ENCODE measurements at places on chromosomes 6 and 20.

DNA sequence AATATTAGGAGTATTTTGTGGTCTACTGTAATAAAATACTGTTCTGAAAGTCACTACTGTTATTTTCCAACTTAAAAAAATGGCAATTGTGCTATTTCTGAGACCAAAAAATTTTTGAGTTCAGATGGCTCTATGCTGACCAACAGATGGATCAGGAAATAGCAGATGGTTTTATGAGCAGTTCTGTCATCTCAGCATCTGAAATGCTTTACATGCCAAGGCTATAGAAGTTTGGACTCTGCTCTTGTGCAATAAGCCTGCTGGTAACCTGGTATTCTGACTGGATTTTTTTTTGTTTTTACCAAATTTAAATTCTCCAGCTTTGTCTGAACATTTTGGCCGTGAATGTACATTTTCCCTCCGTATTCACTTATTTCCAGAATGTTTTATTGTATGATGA lies 1127.5 kb downstream of the GRIK2 start:
- no peak for DNase-seq

- DNase-seq = no peak
These were observed 17.9 kb upstream of the NELFCD start for GRCh38 chr20:58963060-58963584.

DNA sequence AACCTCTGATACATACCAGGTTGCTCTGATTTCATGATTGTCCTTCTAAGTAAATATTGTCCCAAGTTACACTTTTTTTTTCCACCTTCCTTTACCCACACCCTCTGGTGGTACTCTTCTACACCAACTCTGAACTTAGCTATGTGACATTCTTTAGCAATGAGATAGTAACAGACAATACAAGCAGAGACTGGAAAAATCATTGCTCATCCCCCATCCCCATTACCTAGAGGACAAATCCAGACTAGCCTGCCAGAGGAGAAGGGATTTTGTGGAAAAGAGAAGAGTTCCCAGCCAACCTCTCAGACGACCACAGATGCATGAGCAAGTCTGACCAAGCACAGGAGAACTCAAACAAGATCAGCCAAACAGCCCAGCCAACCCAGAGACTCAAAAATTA lies 32.8 kb upstream of the TFAP2B start:
- no peak for DNase-seq

DNA sequence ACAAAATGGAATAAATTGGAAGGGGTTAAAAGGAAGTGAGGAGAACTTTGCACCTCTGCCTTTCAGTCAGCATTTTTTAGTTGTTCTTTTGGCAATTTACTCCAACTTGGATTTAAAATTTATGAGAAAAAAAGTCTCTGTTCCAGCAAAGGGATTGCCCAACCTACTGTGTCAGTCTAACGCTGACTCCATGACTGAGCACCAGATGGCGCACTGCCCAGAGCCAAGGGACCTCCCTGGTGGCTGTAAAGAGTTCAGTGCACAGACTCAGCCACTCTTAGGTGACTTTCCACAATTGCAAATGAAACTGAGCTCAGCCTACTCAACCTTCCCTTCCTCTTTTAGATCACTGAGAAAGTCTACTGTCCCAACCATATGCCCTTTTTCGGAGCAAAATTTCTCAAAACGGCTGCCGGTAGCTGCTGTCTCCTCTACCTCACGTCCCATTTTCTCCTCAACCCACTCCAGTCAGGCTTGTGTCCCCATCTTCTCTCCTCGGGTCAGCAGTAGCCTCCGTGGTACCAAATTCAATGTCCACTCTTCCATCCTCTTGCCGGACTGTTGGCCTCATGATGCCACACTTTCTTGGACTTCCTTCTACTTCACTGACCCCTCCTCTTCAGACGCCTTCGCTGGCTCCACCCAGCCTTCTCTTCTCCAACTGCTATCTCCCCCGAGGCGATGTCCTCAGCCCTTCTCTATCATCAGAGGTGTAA lies 38.7 kb downstream of the GSTA2 start:
- no peak for DNase-seq

DNA sequence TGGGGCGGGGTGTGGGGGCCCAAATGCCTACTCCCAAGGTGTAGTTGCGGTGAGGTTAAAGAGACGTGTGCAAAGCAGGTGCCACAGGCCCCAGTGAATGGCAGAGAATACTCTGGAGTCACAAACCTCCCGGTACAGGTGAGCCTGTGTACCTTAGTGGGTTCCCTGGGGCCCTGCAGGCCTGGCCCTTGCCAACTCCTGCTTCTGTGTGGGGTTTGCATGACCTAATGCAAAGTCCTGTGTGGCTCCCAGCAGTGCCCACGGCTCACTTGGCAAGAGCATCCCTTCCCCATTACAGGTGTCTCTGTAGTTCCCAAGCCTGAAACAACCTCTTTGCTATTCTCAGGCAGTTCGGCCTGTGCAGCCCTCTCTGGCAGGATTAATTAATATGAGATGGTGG lies 17.5 kb downstream of the SPDEF start:
- no peak for DNase-seq

DNA sequence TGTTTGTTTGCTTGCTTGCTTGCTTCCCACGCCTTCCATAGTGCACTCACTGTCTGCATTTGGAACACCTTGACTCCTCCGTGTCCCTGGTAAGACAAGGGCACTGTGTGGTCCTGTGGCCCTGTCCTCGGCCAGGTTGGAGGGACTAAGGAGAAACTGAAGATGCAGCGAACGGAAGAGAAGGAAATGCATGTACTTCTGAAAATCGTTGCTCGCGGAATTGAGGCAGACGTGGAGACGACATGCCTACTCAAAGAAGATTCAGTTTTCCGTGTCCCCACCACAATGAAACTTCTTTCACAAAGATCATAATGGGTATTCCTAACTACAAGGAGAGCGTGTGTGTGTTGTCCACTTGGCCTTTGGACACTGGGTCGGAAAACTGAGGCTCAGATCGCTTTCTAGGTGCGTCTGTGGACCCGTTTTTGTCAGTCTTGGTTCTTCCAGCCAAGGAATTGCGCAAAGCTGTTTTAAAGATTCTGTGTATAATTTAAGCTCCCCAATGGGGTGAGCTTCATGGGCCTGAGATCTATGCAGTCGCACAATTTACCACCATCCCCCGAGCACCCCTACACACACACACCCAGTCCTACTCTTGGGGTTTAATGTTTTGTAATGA lies 120.4 kb upstream of the ZNF184 start:
- DNase-seq = no peak

DNA sequence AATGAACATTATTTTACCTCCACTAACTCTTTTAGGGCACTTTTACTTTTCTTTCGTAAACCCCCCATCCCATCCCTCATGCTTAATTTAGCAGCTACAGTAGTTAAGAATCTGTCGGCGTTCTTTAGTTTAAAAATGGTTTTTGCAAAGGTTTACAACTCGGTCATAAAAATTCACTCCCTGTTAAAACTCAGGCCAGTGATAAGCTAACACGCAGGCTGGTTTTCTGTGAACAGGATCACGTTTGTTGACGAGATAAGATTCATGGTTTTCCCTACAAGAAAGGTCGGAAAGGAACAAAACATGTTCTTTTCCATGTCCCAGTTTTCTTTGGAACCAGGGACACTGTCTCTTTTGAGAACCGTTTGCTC lies 101.1 kb downstream of the TOX2 start:
- no peak for DNase-seq

Measured in urinary bladder (tissue), 4 donors.